KBM-7 (cell line): ENCODE measurements at places on chromosomes 5 and 9.

GRCh38 chr5:78430866-78431265 lies 70.4 kb downstream of the SCAMP1 start:
- no peak for DNase-seq

GRCh38 chr9:7130266-7130820 lies 372.6 kb downstream of the KDM4C start:
- no peak for DNase-seq

- DNase-seq = no peak
These were observed 6.5 kb downstream of the LIX1 start for GRCh38 chr5:97135868-97136267.

- no peak for DNase-seq
These were observed 109.6 kb downstream of the ROR2 start for GRCh38 chr9:91840469-91840868.

DNA sequence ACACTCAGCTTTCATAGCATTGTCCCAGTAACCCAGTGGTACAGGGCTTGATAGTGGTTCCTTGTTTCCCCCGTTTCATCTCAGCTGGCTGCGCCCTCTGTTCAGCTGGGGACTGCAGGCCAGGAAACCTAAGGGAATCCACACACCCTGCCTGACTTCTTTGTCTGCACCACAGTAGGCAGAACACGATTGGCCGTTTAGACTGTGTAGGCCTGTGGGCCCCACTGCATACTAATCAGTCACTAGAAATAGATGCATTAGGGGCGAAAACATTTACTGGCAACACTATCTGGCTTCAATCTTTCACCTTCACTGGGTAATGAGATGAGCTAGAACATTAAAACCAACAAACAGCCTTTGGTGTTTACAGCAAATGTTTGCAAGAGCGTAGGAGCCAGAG lies 512.7 kb upstream of the BRINP1 start:
- no peak for DNase-seq
